ENCODE measurements at places on chromosomes 7 and 10.

DNA sequence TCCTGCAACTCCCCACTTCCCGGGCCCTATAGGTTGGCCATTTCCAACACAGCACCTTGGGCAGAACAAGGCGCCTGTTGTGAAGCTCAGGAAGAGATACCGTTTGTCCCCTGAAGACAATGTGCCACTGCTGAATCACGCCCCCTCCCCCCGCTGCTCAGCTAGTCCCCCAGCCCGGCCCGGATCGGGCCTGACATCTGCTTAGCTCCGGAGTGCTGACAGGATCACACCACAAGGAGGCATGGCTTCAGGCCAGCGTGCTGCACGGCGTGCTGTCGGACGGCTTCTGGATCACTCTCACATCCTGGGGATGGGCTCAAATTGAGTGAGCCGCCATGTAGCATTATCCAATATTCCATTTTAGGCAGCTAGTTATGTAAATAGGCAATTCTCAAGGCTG lies 62.1 kb upstream of the EFCAB10 start:
- DNase-seq: peak; percentile 43

GRCh38 chr7:50352282-50352681 lies 47.8 kb downstream of the IKZF1 start:
- no peak for DNase-seq

DNA sequence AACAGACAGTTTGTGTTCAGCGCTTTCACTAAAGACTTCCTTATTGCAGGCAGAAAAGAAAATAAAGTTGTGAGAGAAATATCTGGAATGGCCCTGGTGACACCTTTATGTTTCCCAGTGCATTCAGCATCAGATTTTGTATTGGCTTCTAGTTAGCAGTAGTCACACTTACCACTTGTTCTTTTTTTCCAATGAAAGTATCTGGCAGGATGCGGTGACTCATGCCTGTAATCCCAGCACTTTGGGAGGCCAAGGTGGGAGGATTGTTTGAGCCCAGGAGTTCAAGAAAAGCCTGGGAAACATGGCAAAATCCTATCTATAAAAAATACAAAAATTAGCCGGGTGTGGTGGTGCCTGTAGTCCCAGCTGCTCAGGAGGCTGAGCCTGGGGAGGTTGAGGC lies 649.6 kb downstream of the LRMDA start:
- DNase-seq: peak; percentile 7

- no peak for DNase-seq
Measured at GRCh38 chr10:23945845-23946244, 263.1 kb upstream of the KIAA1217 start.

- no peak for DNase-seq
Measured at GRCh38 chr10:130175074-130175473, 38.9 kb downstream of the GLRX3 start.

DNA sequence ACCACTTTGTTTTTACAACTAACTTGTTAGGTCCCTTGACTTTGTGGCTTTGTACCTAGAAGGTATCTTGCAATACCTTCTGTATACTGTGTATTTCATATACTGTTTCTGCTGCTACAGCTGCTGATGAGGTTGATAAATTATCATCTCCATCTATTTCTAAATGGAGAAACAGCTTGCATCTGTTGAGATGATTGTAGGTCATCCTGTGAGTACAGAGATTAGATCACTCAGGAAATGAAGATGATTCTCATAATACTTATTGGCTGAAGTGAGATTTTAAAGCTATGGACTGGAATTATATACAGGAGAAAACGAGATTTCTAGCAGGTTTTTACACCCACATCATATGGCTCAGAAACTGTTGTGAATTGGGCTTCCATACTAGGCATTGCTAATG lies 280.5 kb downstream of the KCND2 start:
- DNase-seq: no peak

GRCh38 chr10:7391748-7392147 lies 19.1 kb downstream of the SFMBT2 start:
- DNase-seq: no peak

GRCh38 chr7:100118388-100119071 lies 628 bp downstream of the TAF6 start:
- no peak for DNase-seq

- no peak for DNase-seq
Measured at GRCh38 chr7:88115816-88116215, 104.0 kb downstream of the SRI start.

DNA sequence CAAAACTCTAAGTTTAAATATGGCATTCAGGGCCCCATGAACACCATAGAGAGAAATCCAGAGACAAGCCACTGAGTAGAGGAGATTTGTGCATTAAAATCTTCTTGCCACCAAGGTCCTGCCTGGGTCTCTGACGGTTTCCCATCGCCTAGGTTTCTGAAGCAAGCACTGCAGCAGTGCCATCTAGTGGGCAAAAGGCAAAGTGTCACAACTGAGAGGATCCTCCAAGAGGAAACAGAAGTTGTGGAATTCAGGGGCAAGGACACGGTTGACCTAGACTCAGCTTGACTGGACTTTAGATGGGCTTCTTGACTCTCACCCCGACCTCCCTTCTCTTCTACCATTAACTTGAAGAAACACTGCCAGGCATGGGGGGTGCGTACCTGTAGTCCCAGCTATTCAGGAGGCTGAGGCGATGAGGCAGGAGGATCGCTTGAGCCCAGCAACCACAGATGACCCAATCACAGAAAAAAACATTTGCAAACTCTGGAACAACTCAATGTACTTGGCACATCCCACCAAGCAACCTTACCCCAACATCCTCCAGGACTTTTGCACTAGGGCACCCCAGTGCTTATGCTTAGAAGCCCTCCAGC lies 604.1 kb downstream of the GALNT17 start:
- DNase-seq: peak; percentile 87

DNA sequence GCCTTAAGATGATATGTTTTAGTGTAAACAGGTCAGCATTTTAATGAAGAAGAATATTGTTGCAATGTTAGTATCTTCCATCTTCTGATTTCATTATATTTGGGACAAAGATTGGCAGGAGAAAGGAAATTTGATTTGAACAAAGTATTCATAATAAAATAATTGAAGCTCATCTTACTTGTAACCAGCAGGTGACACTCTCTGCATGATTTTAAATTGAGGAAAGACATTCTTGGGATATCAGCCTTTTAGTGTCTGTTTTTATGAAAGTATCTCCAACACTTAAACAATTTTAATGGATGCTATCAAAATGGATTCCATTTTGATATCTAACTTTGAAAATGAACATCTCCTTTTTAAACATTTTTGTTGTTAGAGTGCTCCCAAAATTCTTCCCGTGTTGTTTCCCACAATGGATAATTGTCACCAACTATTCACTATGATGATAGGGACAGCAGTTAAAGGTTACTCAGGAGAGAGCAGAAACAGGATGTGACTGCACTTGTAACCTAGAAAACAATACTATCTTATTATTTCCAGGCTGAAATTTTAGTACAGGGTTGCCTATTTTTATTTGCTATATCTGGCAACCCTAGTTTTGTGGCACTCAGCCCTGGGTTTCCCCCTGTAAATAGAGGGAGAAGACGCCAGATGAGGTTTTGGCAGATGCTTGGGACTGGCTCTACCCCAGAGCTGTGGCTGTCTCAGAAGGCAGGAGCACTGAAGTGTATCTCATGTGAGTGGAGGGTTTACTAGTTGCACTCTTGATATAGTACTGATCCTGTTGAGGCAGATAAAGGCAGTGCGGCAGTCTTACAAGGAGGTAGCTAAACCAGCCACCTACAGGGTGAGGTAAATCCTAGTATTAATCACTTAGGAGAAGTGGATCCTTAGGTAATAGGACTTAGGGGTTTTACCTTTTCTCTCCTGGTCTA lies 31.0 kb upstream of the ABCB4 start:
- DNase-seq: peak; percentile 47

- DNase-seq: no peak
Measured at GRCh38 chr10:17915181-17915580, 36.5 kb upstream of the SLC39A12 start.

- DNase-seq: no peak
Measured at GRCh38 chr7:92485267-92485892, 7.6 kb upstream of the ERVW-1 start.

- no peak for DNase-seq
Measured at GRCh38 chr7:131354390-131354789, 26.7 kb downstream of the MKLN1 start.

GRCh38 chr10:48406204-48406603 lies 99.7 kb downstream of the MAPK8 start:
- peak; percentile 33 for DNase-seq

GRCh38 chr10:11162828-11163599 lies 145.3 kb downstream of the CELF2 start:
- DNase-seq: no peak

- DNase-seq: no peak
Measured at GRCh38 chr7:67359900-67360299, 363.3 kb downstream of the TYW1 start.

DNA sequence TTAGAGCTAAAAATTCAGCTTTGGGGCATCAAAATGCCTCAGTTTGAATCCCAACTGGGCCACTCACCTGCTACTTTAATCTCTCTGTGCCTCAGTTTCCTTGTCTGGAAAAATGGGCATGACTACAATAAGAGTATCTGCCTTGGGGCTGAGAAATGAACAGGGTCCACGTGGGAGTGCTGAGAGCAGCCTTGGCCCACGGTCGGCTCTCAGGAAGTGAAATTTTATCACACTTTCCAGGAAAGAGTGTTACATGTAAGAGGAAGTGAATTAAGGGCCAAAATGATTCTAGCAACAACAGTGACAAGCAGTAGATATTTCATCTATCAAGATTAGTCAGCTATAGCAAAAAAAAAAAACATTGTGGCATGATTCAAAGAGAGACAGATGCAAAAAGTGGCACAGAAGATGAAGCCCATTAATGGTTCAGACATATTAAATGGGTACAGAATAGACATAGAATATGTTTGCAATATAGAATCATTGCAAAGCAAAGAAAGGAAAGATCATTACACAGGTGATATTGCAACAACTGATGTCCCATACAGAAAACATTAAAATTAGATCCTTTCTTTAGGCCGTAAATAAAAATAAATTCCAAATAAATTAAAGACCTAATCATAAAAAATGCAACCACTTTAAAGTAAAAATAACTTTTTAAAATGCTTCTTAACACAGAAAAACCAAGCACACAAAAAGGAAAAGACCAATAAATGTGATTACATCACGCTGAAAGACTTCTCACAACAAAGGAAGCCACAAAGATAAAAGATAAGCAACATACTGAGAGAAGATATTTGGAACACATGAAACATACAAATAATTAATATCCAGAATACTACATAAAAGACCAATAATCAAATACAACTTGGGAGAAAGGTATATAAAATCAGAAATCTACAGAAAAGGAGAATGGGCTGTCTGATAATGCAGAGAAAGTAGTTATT lies 4.3 kb downstream of the TMEM273 start:
- DNase-seq: no peak

- DNase-seq: no peak
Measured at GRCh38 chr10:97274828-97275227, 17.6 kb downstream of the ARHGAP19 start.

- DNase-seq: peak; percentile 64
Measured at GRCh38 chr7:101134399-101134980, 7.6 kb downstream of the SERPINE1 start.

DNA sequence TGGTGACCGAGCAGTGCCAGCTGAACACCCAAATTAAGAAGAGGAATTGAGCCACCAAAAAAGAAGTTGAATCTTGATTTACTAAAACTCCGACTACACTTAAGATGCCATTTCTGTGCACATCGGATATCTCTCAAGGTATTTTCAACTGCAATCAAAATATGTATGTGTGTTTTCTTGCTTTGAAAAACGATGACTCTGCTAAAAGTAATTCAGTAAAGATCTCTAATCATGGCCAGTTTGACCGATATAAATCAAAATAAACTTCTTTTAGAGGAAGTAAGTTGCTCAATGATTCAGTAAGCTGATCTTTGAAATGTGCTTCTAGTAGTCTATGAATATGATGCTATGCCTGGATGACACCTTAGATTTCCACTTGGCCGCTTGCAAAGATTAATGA lies 453.5 kb upstream of the TPK1 start:
- no peak for DNase-seq

GRCh38 chr10:7534480-7534852 lies 123.6 kb upstream of the SFMBT2 start:
- no peak for DNase-seq

GRCh38 chr7:46844486-46844885 lies 737.4 kb downstream of the TNS3 start:
- peak; percentile 46 for DNase-seq

GRCh38 chr7:116575853-116576252 lies 51.0 kb downstream of the CAV1 start:
- DNase-seq: no peak

- DNase-seq: no peak
Measured at GRCh38 chr10:19839090-19839489, 22.9 kb downstream of the PLXDC2 start.

GRCh38 chr10:92697663-92698511 lies 8.1 kb downstream of the HHEX start:
- DNase-seq: no peak

GRCh38 chr10:97597778-97598177 lies 8.3 kb downstream of the C10orf62 start:
- no peak for DNase-seq

GRCh38 chr7:157614457-157615020 lies 277.7 kb downstream of the DNAJB6 start:
- DNase-seq: no peak

DNA sequence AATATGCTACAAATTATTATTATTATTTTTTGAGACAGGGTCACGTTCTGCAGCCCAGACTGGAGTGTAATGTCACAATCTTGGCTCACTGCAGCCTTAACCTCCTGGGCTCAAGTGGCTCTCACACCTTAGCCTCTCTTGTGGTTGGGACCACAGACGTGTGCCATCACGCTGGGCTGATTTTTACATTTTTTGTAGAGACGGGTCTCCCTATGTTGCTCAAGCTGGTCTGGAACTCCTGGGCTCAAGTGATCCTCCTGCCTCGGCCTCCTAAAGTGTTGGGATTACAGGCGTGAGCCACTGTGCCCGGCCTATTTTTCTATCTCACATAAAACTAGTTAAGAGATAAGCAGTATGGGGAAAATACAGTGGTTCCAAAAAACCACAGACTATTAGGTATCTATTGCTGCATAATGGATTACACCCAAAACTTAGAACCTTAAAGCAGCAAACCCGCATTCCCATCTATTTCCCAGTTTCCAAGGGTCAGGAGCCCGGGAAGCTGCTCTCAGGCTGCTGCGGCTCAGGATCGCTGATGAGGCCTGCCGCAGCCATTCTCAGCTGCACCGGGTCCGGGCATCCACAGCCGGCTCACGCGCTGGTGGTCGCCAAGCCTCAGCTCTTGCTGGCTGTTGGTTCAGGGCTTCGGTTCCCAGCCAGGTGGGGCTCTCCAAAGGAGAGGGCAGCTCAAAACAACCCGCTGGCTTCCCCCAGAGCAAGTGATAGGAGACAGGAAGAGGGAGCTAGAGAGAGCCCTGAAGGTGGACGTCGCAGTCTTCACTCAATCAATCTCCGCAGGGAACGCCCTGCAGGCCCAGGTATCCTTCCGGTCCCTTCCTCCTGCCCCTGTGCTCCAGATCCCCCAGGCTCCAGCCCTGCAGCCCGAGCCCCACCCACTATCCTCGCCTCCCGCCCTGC lies 128.2 kb downstream of the UBE2H start:
- DNase-seq: peak; percentile 65

- no peak for DNase-seq
Measured at GRCh38 chr10:11002916-11003315, 14.8 kb upstream of the CELF2 start.

Data from astrocyte of the hippocampus (primary cell).